Stimulated activated CD4-positive, alpha-beta T cell treated with anti-CD3 and anti-CD28 coated beads, Interleukin-4, amount 100 ng/mL, for 4 hours (primary cell): ENCODE measurements at places on chromosomes 12 and 14.

DNA sequence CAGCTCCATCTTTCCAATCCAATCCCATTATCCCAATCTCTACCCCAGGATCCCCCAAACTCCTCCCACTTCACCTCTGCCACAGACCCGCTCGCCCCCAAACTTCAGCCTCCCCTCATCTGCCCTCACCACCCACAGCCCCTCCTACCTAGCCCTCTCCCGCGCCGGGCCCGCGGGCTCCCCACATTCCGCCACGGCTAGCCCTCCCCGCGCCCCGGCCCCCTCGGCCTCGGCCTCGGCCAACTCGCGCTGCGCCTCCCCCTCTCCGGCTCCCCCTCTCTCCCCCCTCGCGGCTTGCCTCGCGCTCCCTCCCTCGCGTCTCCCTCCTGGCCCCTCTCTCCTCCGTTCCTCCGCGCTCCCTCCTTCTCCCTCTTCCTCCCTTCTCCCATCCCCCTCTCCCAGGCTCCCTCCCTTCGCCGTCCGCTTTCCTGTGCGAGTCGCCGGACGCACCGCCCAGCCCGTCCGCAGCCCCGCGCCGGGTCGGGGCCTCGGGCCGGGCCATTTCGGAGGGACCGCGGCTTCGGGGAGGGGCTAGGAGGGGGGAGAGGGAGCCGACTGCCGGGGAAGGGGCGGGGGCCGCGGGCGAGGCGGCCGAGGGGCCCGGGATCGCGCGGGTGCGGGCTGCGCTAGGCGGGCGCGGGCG, at the start of gene ATN1:
Gene ATN1, plus strand, starts transcription at position 581 of the 643 bp plus-strand sequence. CDS start 6,043 bp downstream, outside the sequence.
- DNase-seq, result no peak

DNA sequence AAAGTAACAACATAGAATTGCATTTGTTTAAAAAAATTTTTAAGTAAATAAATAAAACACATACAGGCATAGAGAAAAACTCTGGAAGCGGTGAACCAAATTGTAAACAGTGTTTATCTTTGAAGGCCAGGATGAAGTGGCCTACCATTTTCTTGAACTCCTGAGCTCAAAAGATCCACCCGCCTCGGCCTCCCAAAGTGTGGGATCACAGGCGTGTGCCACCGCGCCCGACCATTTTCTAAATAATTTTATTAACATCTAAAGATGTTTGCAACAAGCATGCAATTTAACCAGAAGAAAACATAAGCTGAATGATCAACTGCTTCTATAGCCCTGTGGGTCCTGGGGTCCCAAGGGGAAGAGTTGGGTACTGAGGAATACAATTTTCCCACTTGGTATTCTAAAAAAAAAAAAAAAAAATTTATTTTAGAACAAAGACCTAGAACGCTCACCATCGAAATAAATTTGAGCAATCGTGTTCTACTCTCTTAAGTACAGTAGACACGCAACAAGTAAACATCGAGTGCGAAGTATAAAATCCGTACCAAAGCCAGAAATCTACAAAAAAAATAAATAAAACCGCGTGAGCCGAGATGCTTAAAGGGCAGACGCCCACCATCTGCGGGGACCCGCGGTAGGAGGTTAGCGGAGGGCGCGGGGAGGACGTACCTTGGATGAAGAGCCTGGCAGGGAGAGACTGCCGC, 484 bp downstream of the MIS18BP1 start:
- DNase-seq, result no peak

- DNase-seq, result no peak
Observed at GRCh38 chr14:54893151-54893760, 9.4 kb downstream of the GCH1 start.

DNA sequence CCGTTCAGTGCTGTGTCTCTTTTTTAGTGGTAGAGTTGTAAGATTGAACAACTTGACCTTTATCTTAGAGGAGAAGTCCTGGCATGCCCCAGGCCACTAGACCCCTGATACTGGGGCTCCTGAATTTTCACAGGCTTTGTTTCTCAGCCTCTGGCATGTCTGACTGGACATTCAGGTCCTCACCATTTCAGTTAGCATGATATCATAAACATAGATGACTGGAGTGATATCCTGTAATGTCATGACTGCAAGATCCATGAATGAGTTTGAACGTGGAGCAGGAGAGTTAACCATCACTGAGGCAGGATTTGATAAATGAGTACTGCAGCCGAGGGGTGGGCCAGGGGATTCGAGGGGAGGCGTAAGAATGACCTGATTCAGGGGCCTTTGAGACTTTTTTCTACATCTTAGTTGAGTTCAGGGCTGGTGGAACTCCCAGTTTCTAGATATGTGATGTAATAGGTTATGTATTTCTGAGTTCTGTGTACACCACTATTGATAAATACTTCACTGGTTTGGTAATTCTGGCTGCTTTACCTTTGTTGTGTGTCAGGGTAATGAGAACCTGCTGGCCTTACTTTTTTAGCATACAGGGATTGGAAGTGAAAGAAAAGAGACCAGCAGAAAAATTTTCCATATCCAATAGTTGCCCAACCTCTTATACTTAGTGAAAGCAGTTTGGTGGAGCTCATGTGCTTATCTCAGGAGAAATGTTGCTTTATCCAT, 217.0 kb downstream of the SYNE2 start:
- DNase-seq, result no peak

- no peak for DNase-seq
Observed at GRCh38 chr12:113040722-113041171, 15.8 kb upstream of the DTX1 start.

DNA sequence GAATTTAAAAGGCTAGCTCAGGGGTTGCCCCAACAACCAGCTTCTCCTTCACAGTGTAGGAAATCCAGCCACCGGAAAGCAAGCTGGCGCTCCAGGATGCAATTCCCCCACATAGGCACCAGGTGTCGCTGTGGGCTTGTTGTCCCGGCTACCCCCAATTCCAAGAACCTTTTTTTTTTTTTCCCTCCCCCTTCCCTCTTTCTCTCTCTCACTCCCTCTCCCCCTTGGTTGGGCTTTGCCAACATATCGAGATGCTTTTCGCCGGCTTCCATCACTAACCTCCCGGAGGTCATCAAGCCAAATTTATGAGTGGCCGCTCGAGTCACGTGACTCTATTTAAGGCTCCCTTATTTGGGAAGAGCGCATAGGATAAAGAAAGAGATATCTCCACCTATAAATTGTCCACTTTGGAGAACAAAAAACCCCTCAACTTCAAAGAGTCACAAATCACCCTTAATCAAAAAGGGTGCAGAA, at the start of gene HOXC5:
Gene HOXC5, plus strand, starts transcription at position 424 of the 474 bp plus-strand sequence. CDS start 73 bp downstream, outside the sequence.
- DNase-seq, result peak; percentile 51

DNA sequence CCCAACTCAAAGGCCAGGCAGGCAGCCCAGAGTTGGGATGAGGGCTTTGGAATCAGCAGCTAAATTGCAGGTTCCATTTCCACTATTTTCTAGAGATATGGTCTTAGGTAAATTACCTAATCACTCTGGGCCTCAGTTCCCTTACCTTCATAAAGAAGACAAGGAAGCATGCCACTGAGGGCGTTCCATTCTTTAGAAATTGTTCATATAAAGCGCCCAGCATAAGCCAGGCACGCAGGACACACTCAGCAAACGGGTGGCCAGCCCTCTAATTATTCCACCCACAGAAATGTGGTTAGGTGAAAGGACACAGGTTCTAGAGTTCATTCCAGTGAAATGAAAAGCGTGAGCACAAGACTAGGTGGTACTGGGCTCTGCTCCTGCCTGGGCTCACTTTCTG, 87.9 kb upstream of the BCL11B start:
- DNase-seq, result no peak

GRCh38 chr12:129561304-129561703, 342.5 kb downstream of the TMEM132D start:
- no peak for DNase-seq
